Mesenteric fat pad (tissue), 1 donor: ENCODE measurements at places on chromosomes 2 and 18. TPM values are rescaled to one million over a fixed set of nuclear protein-coding genes. Genes with fewer than 3 reads are reported as not detected.
A peak's percentile ranks its signal among the peaks of the same experiment; 100 is the strongest.

GRCh38 chr18:8947566-8947965 is 154.9 kb upstream of the NDUFV2 start:
- DNase-seq = no peak

DNA sequence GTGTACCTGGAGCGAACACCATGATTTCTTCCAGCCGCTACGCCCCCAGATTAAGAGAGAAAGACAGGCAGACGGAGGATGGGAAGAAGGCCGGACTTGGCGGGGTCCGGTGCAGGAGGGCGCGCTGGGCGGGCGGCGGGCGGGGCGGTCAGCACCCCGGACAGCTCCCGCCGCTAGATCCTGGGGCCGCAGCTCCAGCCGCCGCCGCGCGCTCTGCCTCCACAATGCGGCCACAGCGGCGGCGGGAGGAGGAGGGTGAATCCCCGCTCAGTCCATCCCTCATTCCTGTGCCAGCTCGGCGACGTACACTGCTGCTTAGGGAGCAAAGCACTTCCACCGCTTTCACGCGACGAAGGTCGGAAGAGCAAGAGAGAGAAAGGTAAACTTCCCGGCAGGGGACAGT is at the start of gene AKAIN1:
Gene AKAIN1, minus strand, starts transcription at position 226 of the 403 bp plus-strand sequence. Its CDS starts 204 bp downstream, at position 22.
- no peak for DNase-seq

DNA sequence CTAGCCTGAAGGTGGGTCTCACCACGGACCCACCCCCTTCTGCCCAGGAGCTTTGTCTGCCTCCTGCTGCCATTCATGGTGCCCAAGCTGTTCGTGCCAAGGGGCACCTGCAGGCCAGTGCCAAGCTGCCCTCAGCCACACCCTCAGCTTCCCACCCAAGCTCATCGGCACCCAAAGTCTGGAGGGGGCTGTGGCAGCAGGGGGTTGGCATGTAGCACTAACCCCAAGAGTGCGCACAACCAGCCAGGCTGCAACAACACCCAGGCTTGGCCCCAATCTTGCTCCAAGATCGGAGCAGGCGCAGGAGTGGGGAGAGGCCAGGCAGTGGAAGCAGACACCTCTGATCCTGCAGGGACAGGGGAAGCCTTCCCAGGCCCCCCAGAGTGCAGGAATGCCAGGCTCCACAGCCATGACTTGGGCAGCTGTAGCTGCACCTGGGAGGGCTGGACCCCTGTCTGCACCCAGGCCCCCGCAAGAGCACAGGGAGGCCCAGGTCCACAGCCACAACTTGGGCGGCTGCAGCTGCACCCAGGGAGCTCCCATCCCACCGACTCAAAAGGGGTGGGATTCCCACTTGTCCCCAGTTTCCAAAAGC is 89.9 kb downstream of the ATAD2B start:
- DNase-seq = no peak

DNA sequence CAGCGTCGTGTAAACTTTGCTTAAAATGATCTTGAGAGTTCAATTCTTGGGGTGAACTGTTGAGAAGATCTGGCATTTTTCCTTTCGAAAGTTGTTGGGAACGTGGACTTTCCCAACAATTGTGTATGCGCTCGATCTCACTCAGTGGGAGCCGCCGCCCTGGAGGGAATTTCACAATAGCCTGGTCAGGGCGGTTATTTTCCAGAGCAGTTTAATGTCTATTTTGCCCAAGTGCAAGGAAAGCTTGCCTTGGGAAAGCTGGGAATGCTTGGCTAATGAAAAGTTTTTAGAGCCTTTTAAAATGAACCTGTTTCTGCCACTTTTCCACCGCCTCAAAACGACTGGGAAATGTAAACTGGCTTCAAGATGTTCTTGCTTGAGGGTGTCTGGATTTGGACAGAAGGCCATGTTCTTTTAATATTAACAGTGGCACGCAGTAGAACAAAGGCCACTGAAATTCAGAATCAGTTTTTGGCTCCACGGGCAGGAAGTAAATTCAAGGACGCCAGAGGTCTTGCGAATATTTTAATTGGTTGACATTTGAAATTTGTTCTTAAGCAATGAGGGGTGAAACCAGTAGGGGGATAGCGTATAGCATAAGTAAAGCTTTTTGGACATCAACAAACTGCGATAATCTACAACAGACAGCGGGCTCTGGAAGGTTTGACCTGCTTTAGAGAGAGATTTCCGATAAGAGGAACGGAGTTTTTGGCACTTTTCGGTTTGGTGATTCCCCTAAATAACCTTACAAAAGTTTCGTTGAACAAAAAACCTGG is 1.2 kb downstream of the CFLAR start:
- DNase-seq = no peak

GRCh38 chr2:233058717-233059546 is 1.2 kb upstream of the INPP5D start:
- DNase-seq = peak; percentile 76

- no peak for DNase-seq
Observed at GRCh38 chr2:174224665-174225288, 23.6 kb downstream of the OLA1 start.

DNA sequence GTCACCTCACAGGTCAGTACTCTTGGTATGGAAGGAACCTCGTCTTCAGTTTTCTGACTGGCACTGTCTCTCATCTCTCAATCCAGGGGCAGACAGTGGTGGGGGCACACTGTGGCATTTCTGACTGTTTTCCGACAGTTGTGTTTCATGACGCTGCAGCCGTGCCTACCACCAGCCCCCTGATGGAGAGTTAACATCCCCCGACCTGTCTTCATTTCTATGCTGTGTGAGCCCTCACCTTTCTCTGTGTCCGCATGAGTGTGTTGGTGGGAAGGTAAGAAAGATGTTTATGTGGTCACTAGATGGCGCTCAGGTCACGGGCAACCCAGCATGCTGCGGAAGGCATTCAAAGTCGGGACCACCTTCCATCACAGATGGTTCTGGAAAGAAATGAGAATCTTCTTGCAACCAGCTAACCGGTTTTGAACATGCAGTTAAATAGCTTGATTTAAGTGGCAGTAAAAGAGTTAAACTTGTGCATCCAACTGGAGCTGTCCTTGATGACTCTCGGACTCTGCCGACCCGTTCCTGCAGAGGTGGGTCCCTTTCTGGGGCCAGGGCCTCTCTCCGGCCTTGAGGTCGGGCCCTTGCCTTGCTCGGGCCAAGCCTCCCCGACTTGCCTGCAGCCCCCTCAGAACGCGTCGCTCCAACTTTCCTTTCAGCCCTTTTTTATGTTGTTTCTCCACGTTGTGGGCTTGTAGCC is 92.4 kb downstream of the DYSF start:
- no peak for DNase-seq

DNA sequence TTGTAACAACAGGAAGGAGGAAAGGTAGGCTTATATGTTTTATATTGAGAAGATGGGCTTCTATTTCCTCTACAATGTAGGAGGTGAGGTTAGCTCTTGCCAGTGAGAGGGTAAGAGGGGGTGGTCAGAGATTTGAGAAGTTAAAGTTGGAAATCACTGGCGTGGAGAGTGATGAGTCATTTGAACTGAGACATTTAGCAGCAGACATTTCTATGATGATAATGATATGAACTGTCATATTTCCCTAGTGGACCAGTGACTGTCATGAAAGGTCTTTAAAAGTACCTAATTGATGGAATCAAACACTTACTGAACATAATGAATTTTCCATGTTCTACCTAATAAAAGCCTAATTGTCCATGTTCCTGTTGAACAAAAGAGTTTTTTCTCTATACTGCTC is 126.1 kb downstream of the FAM161A start:
- no peak for DNase-seq

DNA sequence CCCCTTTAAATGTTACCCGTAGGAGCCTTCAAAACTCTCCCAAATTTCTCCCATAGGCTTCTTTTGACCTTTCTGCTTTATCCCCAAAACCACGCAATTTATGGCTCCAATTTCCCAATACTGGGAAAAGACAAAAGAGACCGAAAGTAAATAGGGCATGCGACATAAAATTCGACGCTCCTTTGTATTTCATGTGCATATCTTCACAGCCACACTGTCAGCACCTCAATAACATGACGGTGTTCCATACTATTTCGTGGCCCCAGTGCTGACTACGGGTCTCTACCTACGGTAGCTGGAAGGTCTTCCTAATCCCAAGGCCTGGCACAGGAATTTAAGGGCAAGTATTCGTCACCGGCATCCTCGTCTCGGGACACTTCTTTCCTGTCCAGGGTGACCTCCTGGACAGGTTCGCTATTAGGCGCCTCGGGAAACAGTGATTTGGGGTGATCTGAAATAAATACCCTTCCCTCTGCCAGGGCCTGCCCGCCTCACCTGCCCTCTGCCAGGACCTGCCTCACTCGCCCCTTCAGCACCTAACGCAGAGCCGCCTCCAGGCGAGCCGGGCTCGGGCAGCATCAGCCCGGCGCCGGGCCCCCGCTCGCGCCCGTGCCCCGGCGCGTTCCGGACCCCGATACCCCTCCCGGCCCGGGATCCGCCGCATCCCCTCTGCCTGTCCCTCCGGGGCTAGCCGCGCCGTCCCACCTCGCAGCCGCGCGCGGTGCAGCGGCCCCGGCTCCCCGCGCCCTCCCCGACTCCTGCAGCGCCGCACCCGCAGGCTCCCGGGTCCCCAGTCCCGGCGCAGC is 680 bp downstream of the DTNB start:
- no peak for DNase-seq

- no peak for DNase-seq
Observed at GRCh38 chr2:9543557-9543956, 12.1 kb downstream of the ADAM17 start.

- no peak for DNase-seq
Observed at GRCh38 chr2:21288739-21289520, 165.2 kb downstream of the TDRD15 start.

DNA sequence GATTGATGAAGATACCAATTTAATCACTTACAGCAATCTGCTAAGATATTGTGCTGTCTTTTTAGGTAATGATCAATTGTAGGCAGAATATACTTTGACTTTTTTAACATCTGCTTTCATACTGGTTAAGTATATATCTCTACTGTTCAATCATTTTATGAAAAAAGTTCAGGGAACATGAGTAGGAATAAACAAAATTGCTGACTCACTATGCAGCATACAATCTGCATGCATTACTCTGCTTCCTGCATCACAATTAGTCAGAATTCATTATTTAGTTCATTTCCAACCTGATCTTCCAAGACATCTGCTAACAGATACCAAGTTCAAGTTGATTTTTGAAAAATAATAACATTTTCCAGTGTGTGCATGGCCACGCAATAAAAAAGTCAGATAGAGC is 1430.4 kb upstream of the LRRTM1 start:
- DNase-seq = no peak

Gene EIF2AK3
- 21.8 TPM for total RNA-seq

Gene NT5DC4
- not detected for total RNA-seq

Gene TUBA3D
- not detected for total RNA-seq

Gene SNRNP200
- 87.2 TPM for total RNA-seq

Gene ASB18
- not detected for total RNA-seq

Gene SFXN5
- total RNA-seq = 11.7 TPM

Gene DUSP2
- total RNA-seq = 6.1 TPM
